ENCODE measurements at places on chromosomes 16 and 17.
A peak's percentile ranks its signal among the peaks of the same experiment; 100 is the strongest.

GRCh38 chr16:35750701-35751104 lies 2291.3 kb downstream of the TP53TG3F start:
- DNase-seq: no peak

DNA sequence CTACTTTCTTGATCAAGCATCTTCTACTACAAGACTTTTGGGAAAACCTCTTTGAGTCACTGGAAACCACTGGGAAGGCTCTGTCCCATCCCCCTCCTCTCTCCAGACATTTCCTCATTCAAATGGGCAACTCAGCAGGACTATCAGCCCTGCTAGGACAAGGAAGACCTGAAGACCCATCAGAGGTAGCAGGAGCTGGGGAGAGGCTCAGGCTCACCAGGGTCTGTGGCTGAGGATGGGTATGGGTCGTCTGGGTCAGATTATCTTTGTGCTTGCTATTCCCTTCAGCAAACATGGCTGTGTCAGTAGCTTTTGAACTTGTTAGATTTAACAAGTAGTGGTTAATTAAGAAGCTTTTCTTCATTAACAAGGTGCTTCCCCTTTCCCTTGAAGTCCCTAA lies 15.0 kb upstream of the NF1 start:
- DNase-seq: no peak

- no peak for DNase-seq
Observed at GRCh38 chr17:19321481-19322128, 40.9 kb downstream of the B9D1 start.

DNA sequence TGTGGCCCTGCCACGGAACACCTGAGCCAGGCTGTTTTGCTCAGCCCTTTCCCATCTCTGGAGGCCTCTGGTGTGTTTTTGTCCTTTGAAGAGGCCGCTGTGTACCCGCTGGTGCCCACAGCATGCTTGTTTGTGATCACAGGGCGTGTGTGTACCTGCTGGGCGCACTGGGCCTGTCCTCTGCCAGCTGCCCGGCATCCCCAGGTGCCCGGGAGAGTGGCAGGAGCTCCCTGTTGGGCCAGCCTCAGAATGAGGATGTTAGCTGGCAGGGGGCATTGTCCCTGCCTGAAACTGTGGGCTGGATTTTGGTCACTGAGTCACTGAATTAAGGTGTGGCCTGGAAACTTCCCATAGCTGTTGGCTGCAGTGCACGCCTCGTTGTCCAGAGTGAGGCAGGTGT lies 31.1 kb downstream of the BAIAP2 start:
- no peak for DNase-seq

DNA sequence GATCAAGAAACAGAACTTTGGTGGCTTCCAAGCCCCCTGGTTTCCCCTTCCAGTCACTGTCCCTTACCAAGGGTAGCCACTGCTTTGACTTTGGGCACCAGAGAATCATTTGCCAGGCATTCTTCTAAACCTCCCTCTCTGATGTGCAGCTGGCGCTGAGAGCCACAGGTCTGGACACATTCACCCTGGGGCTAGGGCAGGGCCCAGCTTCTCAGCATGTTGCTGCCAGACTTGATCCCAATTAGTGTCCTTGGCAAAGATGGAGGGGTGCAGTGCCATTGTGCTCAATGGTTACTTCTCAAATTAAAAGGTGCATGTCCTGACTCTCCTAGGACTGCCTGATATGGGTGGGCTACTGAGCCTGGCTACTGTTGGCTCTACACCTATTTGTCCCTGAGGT lies 7.6 kb upstream of the SLC47A2 start:
- DNase-seq: no peak

GRCh38 chr16:12907670-12908233 lies 6.4 kb downstream of the SHISA9 start:
- no peak for DNase-seq

DNA sequence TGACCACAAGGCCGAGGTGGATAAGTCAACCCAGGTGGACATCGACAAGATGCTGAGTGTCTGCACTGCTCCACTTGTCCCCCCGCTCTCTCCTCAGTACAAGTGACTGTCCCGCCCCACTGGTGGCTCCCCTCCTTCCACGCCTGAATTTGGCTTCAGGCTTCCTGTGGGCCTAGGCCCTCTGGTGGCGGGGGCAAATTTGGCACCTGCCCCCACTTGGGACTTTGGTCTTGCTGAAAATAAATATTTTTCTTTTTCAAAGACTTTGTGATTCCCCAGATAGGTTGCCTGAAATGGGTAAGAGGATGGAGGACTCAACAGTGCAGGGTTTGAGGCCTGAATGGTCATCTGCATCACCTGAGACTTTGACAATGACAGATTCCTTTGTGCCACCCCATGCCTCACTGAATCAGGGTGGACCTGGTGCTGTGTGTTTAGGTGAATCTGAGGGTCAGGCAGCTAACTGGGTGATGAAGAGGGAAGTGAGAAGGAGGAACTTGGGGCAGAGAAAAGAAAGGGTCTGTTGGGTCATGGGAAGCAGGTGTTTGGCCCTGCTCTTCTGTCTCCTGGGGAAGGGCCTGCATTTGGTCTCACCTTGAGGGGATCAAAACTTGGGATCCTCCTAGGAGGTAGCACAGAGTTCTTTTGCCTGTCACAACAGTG lies 2.0 kb downstream of the C16orf86 start:
- DNase-seq: no peak

GRCh38 chr16:77359065-77359502 lies 75.8 kb downstream of the ADAMTS18 start:
- peak; percentile 3 for DNase-seq

- no peak for DNase-seq
Observed at GRCh38 chr16:73047536-73048291, at the start of gene ZFHX3. Gene ZFHX3, minus strand, starts transcription at chr16:73048128. Its CDS starts 87,983 bp downstream, at chr16:72960145.

DNA sequence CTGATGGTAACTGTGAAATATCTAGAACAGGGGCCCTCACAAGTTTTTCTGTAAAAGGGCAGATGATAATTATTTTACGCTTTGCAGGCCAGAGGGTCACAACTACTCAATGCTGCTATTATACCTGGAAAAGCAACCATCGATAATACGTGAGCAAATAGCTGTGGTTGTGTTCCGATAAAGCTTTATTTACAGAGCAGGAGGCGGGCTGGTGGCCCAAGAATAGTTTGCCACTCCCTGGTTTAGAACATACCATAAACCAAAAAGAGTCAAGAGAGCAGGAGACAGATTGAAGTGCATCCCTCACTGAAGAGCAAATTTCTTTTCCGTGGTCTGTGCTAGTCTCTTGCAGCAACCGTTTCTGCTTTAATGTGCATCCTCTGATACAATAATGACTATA lies 77.9 kb upstream of the DYNLRB2 start:
- no peak for DNase-seq

GRCh38 chr16:66899945-66900710 lies 18.6 kb downstream of the CDH16 start:
- DNase-seq: no peak

GRCh38 chr17:57984261-57984890 lies 3.7 kb downstream of the VEZF1 start:
- no peak for DNase-seq

DNA sequence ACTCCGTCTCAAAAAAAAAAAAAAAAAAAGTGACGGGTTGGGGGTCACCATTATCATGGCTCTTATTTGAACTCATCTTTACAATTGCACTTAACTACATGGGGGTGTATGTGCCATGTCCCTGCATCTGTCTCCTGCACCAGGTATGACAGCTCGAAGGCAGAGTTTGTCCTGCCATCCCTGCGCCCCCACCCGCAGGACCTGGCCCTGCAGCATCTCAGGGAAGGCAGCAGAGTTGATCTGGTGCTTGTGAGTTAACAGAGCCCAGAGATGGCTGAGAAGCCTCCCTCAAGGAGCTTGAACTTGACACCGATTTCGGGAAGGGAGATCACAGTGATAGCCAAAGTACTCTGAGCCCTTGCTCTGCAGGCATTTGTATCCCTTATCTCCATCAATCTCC lies 44.8 kb downstream of the C16orf82 start:
- no peak for DNase-seq

DNA sequence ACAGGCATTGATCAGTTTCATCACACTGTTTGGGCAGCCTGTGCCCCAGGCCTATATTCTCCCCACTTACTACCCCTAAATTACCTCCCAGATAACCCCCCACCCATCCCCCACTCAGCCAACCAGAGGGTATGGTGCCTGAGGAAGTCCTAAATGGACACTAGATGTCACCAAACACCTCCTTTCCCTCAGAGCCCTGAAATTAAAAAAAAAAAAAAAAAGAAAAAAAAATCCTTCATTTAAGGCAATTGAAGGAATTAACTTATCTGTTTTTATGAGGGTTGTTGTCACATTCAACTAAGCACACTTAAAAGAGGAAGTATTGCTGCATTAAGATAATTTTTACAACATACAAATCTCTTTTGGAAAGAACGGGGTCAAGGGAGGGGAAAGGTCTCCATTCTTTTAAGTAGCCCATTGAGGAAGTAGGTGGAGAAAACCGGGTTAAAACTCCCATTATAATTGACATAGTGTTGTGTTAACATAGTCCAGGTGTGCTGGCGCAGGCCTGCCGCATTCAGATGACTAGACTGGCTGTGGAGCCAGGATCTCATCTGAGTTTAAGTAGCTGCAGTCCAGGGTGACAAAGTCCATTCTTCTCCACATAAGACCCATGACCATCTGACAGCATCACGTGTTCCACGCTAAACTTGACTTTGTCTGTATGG lies 46.3 kb downstream of the SNX11 start:
- peak; percentile 76 for DNase-seq

DNA sequence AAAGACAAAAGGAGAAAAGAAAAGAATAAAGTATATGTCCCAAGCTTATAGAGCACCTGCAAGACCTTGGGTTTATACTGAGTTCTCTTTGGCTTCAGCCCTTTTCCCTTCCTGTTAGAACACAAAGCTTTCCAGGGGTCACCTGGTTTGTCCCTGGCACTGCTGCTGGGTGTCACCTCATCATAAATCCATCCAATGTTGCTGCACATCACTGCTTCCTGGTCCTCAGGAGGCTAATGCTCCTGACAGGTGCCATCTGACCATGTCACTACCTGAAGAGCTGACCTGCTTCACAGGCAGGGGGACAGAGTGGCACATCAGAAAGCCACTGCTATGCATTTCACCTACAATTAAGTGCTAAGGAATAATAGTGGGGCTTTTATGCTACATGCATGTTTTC lies 164.6 kb upstream of the ELAC2 start:
- DNase-seq: peak; percentile 48

- DNase-seq: peak; percentile 24
Observed at GRCh38 chr16:66947302-66948065, 12.2 kb downstream of the CES2 start.

DNA sequence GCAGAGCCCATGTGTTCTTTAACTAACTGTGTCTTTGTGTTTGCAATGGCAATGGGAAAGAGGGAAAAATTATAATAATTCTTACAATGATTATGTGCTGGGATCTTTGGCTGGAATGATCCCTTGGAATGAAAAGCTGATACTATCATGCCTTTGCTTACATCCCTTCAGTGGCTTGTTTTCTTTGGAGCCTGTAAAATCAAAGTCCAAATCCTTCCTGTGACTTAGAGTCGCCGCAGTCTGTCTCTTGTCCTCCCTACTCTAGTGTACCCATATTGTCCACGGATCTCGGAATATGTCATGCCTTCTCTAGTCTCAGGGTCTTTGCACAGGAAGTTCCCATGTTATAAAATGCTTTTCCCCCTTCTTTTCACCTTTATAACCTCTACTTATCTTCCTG lies 111.7 kb upstream of the MAF start:
- DNase-seq: no peak

GRCh38 chr16:71287911-71288310 lies 1.3 kb downstream of the CMTR2 start:
- no peak for DNase-seq

DNA sequence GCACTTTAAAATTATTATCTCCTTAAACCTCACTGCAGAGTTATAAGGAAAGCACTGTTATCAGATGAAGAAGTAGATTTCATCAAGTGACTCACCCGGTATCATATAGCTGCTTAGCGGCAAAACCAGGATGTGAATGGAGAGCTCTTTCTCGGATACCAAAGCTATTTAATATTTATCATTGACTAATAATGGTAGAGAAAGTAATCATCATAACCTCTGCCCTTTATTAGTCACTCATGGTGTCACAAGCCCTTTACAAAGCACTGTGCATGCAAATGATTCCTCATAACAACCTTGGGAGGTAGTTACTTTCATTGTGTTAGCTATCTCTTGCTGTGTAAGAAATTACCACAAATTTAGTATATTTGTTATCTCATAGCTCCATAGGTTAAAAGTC lies 592.9 kb downstream of the MAF start:
- no peak for DNase-seq
